RWPE1 (cell line): ENCODE measurements at places on chromosomes 5 and 9.
A peak's percentile ranks its signal among the peaks of the same experiment; 100 is the strongest.

DNA sequence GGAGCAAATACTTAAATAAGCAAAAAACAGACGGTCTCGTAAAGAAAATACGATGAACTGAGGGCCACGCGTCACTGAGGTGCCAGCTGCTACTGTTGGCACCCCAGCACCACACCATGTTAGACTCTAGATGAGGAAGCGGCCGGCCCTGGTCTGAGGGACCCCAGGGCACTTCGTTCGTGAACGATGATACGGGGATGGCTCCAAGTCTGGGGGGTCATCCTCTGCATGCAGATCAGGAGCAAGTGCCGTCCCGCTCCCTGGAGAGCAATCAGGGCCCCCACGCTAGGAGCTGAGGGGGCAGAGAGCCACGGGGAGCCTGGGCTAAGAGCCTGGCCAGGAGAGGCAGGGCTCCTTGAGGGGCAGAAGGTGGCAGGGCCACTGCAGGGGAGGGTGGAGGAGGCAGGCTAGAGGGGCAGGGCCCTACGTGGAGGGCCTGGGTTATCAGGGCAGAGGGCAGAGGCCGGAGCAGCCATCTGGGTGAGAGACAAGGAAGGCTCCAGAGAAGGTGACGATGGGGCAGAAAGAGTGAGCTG lies 24.1 kb downstream of the SARDH start:
- DNase-seq = no peak

DNA sequence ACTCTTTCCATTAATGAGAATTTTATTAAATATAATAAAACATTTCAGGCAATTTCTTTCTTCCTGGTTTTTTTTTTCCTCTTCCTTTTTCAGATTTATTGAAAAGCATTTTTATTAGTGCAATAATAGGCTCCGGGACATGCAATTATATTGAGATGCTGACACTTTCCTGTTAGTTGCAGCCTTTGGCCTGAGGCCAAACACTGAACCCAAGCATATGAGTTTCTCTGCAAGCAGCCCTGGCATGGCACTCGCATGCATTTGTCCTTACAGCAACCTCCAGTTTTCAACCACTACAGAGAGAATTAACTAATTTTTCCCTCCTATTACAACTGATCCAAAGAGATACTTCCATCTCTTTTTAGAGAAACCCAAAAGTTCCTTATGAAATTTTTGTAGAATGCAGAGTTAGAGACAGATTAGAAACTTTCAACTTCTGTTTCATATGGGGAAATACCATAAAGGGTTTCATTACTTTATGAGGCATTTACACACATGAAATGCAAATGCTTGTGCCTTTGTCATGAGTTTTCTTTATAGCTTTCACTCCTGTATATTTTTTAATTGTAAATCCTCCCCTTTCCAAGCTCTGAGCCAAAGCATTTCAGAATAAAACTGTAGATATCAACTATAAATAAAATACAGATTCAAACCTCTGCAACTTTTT lies 183.0 kb downstream of the CETN3 start:
- no peak for DNase-seq

DNA sequence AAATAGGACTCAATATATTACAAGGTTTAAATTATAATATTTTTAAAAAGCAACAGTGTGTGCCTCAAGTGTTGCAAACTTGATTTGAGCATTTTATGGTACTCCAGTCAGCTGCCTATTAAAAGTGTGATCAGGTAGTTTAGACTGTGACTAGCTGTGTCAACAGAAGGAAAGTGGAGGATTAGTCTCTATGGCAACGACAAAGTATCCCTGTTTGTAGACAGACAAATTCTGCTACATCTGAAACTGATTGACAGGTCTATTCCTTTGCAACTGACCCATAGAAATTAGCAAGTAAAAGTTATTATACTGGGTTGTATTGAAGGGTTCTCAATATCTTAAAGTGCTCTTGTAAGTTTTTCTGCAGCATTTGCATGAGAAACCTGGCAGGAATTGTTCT lies 249.8 kb upstream of the ARRDC3 start:
- no peak for DNase-seq

- DNase-seq = peak; percentile 64
These were observed 708 bp upstream of the TUBB4B start for GRCh38 chr9:137240318-137240840.

- no peak for DNase-seq
These were observed 78.4 kb downstream of the SLC38A9 start for GRCh38 chr5:55633574-55634208.

DNA sequence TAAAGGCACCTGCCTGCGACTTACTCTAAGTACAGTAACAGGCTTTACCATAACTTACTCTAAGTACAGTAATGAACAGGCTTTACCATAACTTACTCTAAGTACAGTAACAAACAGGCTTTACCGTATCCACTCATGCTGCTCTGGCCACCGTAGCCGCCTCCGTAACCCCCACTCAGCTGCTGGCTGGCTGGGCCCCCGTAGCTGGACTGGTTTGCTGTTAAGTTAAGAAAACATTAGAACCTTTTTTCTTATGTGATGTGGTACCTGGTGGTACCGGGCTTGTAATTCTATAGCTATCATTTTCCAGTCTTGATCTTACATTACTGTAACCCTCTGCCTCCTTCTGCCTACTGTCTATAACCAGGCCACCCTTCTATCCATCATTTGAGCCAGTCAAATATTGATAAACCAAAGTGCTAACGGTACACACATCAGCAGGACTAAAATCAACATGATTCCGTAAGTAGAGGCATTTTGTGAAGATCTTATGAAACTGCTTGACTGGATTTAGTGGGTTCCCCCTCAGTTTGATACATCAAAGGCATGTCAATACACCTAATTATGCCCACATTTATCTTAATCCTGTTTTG lies 7.4 kb downstream of the HNRNPH1 start:
- no peak for DNase-seq

DNA sequence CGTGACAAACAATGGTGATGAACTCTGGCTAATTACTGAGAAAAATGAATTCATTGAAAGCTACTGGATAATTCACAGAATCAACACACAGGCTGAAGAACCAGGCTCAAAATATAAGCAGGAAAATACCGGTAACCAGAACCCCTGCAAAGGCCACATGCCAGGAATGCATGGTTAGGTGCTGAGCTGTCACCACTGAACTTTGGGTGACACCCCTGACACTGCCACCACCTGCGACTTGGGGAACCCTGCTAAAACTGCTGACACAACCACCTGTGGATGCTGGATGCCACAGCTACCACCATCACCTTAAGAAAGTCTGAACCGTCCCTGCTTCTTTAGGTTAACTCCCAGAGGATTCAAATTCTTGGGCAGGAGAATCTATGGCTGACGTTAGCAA lies 72.0 kb upstream of the NR4A3 start:
- no peak for DNase-seq

GRCh38 chr5:14436801-14437542 lies 144.6 kb upstream of the OTULINL start:
- DNase-seq = no peak

DNA sequence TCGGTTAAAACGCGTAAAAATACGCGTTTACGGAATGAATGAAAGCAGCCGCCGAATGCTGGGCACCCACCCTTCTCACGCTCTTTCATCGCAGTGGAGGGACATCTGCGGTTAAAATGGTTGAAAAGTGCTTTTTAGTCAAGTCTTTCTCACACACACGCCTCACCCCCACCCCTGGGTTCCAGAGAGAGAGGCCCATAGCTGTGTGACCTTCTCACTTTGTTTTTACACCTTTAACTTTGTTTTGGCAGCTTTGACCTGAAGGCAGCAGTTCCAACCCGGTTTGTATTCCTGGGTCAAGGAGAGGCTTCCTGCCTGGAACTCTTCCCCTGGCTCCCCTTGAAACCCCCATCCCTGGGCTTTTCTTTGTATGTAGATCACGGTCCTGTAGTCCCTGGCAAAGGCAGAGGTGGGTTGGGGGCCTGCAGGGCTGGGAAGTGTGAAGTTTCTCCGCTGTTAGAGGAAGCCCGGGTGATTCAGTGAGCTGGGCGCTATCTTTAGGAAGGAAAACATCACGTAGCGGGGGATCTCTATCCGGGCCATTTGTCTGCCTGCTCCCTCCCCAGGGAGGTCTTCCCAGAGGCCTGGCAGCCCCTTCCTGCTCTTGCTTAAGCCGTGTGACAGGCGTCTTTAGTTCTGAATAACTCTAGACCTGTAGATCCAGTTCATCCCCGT lies 29.6 kb downstream of the SPRY4 start:
- no peak for DNase-seq

DNA sequence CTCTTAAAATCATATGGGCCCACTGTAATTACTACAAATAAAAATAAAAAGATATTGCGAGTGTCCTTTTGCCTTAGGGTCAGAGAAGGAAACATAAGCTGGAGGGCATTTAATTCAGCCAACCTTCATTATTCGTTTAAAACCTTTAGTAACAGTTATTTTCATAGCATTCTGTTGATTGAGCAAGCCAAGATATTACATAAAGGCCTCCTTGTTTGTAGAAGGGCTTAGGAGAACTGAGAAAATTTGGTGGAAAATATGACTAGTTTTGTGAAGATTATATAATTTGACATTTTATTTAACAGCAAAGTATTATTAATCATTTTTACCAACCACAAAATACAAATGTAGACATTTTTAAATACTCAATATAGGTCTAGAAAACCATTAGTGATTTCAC lies 62.2 kb downstream of the COX7C start:
- no peak for DNase-seq

DNA sequence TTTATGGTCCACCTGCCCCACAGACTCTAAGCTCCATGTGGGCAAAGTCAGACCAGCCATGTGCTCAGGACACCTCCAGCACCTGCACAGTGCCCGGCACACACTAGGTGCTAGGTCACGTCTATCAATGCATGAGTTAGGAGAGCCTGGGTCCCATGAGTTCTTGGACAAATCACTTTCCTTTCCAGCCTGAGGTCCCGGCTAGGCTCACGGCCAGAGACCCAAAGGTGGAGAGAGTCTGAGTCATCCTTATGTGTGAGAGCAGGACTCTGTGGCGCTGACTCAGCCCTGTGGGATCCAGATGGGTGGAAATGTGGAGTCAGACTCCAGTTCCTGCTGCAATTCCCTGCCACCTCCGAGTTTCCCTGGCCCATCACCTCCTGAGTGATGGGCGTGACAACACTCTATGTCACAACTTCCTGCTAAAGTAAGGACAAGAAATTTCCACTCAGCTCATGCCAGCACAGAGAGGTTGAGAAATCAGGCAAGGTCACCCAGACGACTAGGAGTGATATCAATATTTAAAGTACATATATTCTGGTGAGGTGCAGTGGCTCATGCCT lies 2.5 kb upstream of the ST6GALNAC4 start:
- peak; percentile 98 for DNase-seq

DNA sequence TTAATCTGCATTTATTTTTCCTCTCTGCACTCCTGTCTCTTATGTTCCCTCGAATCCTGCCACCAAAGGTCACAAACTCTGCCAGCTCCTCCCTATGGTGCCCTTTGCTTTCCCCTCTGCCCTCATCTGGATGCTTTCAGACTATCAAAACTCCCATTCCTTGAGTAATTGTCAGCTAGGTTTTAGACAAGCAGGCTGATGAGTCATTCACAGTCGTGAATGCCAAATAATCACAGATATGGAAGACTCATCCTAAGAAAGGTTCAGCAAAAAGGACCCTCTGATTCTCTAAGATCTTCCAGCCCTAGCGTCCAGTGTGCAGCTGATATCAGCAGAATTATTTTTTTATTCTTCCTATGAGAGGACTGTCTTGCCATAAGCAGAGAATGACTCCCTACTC lies 104.5 kb upstream of the NUDT12 start:
- peak; percentile 9 for DNase-seq

DNA sequence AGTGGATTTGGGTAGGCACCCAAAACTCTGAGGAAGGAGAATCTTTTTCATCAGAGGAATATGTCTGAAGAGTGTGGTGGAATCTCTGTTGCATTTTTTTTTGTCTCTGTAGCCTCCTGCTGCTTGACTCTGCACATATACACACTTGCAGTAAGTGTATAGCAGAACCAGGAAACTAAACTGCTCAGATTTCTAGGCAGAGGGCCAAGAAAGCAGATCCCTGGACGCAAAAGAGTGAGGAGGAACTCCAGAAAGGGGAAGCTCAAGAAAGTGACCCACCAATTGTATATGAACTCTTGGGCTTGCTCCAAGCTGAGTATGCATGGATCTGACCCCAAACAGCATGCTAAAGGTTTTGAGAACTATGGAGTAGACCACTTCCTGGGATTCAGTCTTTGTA lies 181.8 kb downstream of the GADD45G start:
- no peak for DNase-seq

GRCh38 chr9:18007621-18008020 lies 428.8 kb downstream of the SH3GL2 start:
- DNase-seq = no peak

DNA sequence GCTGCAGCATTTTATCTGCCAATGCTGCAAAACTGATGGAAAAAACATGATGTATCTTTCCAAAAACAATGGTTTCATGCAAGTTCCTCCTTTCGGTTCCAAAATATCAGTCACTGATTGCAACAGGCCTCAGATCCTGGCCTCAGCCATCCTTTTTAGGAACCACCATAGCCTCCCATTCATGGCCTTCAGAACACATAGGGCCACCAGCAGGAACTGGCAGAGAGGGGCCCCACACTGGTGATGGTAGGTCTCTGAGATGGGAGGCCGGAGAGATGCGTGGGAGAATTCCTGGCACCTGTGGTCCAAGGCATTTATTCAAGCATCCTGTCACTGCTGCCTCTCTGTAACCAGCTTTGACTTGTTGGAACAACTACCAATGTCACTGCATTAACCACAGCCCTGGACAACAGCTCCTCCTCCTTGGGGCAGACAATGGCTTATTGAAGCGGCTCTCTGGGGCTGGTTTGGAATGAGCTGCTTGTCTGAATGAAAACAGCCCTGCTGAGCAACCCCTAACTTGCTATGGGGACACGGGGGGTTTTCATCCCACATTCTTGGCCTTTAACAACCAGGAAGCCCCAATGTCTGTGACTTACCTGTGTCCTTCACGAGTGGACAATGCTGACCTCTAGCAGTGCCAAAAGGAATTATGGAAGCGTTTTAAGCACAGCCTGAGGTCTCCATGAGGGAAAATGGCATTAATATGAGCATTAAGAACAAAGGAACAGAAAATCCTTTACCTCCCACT lies 108.1 kb downstream of the LHFPL2 start:
- no peak for DNase-seq

GRCh38 chr5:109196087-109196822 lies 213.5 kb downstream of the PJA2 start:
- DNase-seq = no peak

DNA sequence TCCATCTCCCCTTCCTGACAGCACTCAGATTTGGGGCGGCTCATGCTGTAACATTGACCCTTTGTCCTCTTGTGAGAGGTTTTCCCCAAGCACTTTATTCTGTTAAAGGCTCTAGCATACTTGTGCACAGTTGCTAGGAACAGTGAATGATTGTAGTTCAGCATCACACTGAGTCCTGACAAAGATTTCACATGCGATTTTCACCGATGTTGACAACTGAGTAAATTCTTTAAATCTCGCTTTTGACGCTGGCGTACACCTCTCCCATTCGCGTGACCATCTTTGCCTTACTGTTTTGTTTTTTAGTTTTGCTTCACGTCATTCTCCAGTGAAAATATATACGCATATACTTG lies 780 bp downstream of the CDC37L1 start:
- no peak for DNase-seq
